Brain pericyte (primary cell): ENCODE measurements at places on chromosomes 1 and 21.

DNA sequence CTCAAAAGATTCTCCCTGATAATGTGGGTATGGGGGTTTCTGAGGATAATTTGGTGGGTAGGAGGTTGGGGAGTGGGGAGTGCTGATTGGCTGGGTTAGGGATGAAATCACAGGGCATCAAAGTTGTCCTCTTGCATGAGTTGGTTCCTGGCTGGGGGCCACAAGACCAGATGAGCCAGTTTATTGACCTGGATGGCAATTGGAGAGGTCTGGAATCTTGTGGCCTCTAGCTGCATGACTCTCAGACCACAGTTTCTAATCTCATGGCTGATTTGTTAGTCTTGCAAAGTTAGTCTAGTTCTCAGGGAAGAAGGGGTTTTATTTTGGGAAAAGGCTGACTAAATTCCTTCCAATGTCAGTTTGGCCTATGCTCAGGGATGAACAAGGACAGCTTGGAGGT lies 3.3 kb upstream of the GBP1 start:
- DNase-seq = no peak

DNA sequence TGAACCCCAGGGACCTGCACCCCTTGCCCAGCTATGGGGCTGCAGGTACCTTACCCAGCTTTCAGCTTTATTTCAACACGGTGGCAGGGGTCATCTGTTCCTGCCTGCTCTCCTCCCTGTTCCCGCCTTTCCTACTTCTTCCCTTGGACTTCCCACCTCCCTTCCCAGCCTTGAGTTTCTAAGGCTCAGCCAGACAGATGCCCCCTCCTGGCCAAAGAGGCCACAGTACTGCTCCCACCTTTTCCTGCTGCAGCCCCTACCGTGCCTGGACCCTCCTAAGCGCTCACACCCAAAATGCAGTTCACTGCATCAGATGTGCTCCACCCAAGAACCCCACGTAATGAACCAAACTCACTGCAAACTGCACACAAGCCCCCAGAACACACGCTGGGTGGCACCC lies 7.7 kb downstream of the NOC2L start:
- no peak for DNase-seq

GRCh38 chr21:42850866-42851391 lies 28.4 kb downstream of the WDR4 start:
- DNase-seq = no peak

DNA sequence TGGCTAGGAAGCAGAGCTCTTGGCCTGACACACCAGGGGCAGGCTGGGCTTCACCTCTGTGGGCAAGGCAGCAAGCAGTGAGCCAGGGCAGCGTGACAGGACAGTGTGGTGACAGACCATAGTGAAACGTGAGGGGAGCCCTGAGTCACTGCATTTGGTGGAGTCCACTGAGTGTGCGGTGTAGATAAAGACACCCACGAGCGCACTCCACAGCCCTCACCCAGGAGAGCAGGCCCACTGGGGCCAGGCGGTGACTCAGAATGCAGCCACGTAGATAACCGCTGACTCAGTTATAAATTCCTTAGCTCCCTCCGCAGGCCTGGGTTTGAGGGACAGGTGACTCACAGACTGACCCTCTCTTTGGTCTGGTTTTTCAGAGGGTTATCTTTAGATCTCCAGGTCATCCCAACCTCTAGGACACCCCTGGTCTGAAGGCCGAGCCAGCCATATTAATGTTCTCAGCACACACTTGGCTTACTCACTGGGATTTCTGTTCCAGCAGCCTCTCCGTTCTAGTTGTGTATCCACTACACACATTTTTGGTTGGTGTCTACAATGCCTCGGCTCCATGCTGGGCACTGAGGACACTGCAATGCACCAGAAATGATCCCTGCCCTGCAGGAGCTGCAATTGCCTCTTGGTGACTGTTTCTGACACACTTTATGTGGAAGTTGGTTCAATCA lies 90.2 kb upstream of the TSPAN2 start:
- DNase-seq = no peak

- no peak for DNase-seq
Measured at GRCh38 chr1:182588500-182589396, at the start of gene RNASEL. TSS of gene RNASEL (minus strand) at chr1:182589256. CDS start at chr1:182586806, 2,450 bp downstream.

DNA sequence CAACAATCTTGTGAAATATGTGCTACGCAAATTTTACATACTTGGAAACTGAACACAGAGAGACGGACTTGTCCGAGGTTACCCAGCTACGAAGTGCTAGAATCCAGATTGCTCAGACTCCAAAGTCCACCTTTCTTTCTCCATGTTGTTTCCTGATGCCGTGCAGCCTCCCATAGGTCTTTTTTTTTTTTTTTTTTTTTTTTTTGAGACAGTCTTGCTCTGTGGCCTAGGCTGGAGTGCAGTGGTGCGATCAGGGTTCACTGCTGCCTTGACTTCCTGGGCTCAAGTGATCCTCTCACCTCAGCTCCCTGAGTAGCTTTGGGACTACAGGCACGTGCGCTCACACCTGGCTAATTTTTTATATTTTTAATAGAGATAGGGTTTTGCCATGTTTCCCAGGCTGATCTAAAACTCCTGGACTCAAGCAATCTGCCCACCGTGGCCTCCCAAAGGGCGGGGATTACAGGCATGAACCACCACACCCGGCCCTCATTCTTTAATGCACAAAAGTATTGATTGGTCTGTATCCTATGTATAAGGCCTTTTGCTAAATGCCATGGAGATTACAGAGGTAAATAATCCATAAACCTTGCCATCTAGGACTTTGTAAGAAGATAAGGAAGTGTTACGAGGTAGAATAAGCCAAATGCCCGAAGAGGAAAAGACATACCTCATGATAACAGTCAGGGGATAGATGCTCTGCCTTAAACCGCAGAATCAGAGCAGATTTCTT lies 92.8 kb downstream of the C1orf21 start:
- DNase-seq = no peak

DNA sequence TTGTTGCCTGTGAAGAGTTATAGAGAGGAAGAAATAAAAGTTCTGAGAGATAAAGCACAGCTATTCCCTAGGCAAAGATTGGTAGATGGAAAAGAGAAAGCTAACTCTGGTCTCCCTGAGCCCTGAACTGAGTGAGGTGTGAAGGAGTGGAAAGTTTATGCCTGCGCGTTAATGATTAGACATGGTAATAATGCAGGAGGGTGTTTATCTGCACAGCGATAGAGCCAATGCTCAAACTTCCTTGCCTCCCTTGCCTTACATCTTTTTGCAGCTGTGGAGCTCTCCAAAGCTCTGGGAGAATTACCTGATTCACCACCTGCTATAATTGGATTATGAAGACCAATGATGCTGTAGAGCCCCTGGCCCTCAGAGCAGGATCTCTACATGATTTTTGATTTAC lies 32.8 kb upstream of the CHRM3 start:
- no peak for DNase-seq
